ENCODE measurements at places on chromosomes 16 and 17.

GRCh38 chr16:29720703-29721102 is 25.1 kb downstream of the C16orf54 start:
- no peak for DNase-seq

- no peak for DNase-seq
Measured at GRCh38 chr17:10325031-10325695, 47.6 kb downstream of the MYH13 start.

- peak; percentile 77 for DNase-seq
Measured at GRCh38 chr17:78528541-78528940, 48.7 kb downstream of the DNAH17 start.

DNA sequence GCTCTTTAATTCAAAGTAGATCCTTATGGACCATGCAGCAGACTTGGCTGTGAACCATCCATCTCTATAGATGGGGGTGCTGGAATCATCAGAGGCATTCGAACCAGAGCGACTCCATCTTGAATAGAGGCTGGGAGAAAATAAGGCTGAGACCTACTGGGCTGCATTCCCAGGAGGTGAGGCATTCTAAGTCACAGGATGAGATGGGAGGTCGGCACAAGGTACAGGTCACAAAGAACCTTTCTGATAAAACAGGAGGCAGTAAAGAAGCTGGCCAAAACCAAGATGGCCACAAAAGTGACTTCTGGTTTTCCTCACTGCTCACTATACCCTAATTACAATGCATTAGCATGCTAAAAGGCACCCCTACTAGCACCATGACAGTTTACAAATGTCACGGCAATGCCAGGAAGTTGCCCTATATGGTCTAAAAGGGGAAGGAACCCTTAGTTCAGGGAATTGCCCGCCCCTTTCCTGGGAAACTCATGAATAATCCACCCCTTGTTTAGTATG is 89.2 kb upstream of the BRD7 start:
- peak; percentile 29 for DNase-seq

DNA sequence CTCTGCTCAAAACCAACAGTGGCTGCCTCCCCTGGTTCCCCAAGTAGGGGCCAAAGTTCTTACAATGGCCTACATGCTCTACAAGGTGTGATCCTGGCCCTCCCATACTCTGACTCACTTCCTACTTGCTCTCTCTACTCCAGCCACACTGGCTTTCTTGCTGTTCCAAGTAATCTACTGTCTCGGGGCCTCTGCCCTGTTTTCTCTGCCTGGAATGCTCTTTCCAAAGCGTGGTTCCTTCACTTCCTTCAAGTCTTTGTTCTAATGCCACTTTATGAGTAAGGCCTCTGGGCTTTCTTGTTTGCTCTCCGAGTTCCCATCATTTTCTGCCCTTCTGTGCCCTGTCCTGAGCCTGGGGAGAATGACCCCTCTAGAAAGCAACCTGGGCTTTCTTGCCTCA is 4.1 kb upstream of the CDH3 start:
- DNase-seq: no peak

DNA sequence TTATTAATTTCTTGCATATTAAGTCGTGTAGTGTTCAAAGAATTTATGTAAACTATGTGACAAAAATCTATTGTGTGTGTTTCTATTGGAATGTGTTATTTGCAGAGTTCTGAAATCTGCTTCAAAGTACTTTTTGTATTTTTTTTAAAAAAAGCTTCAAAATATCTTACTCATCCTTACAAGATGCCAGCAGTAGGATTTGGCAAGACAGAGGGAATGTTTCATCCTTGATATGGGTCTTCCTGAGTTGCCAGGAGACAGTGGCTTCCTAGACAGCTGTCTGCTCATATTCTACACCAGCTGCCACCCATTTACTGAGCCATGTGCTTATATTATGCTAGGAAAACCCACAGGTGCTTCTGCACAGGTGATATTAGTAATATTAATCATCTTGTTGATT is 36.4 kb downstream of the EFCAB5 start:
- no peak for DNase-seq

DNA sequence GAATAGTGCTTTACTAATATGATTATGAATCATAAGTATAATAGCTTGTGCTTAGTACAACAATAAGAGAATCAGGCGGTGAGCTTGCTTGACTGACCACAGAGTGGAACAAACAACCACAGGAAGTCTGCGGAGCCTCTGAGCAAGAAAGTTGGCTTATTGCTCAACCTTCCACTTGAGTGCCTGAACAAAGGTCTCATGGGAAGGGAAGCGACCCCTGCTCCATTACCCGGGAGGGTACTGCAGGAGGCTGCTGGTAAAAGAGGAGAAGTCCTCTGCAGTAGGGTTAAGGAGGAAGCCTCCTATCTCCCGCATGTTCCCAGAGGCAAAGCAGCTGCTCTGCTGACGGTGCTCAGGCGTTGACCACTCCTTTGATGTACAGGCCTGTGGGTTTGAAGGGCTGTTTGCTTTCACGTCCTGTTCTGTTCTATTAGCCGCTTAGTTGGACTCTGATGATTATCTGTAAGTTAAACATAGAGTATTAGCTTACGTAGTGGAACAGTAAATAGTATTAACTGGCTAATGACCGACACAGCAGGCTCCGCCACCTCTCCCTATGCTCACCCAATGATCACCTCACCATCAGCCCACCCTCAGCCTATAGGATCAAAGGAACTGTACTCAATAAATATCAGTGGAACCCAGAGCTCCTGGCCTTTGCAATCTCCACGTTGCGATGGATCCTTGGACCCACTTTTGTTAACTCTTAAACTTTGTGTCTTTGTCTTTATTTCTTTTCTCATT is 17.5 kb downstream of the ALOX15B start:
- no peak for DNase-seq

DNA sequence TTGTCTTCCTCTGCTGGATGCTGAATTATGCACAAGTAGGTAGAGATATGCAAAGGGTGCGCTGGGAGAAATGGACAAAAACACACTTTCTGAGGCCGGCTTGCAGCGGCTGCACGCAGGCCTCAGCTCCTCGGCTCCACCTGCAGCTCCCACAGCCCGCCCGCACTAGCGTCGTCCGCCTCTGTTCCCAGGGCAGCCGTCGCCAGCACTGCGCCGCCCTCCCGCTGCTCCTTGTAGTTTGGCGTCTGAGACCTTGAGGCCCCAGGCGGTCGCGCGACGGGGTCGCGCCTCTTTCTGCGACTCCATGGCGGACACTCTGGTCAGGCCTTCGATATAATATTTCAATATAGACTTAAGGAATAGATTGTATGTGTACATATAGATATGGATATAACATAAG is 24.8 kb downstream of the SLFN12 start:
- DNase-seq: peak; percentile 27

- DNase-seq: peak; percentile 54
Measured at GRCh38 chr17:76683921-76684745, 26.6 kb downstream of the MXRA7 start.

DNA sequence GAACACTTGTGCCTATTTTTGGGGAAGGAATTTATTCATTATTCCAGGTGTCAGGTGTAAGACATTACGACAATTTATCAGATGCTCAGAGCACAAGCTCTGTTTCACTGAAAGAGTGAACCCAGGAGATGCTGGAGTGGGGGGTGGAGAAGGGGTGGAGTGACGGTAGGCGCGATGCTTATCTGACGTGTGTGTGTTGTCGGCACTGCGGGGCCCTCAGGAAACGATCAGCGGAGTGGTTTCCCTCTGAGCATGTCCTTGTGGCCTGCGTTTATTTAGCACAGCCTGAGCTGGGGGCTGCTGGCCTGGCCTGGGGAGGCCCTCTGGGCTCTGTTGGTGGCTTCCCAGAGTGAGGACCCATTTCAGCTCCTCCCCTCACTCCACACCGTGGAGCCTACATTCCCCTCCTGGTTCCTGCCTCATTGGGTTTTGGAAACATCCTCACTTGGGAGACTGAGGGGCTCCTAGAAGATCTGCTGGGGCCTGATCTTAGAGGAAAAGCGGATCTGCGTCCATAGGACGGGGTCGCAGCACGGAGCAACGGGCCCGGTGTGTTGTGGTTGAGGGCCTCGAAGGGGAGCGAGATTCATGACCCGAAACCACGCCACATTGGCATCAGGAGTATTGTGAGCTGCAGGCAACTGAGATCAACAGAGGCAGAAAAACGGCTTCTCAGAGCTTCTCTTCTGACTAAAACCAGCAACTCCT is 19.0 kb upstream of the GNG13 start:
- no peak for DNase-seq

DNA sequence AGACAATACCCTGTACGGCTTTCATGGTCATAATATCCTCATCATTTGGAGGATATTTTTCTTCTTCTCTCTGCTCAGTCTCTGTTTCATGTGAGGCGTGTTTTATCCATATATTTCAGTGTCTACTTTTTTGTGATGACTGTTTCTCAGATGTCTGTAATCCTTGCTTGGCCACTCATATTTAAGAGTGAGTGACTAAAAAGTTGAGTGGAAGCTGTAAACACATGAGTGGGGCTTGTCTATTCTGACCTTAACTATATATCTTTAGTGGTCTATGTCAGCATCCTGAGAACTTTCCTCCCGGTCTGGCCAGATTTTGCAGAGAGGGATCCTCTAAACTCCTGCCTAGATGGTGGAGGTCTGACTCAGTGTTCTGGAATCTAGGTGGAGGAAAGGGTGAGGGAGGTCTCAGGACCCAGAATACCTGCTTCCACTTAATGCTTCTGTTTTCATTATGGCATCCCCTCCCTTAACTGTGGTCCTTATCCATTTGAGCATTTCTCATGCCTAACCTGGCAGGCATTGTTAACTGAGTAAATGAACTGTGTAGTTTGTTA is 6.0 kb downstream of the DDX19B start:
- DNase-seq: no peak

DNA sequence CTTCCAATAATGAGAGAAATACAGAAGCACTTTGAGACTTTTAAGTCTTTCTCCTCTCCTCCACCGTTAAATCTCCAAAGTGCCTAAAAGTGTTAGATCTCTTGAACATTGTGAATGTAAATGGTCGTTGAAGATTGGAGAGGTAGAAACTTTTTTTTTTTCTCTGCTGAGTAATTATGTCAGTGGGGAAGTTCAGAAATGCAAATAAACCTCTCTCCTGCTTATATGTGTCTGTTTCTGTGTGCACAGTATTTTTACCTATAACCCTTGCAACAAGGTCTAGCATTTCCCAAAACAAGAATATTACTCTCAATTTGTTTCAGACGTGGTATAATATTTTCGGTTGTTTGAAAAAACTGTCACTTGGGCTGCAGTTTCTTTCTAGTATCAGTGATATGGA is 833.6 kb upstream of the CDH8 start:
- DNase-seq: no peak

DNA sequence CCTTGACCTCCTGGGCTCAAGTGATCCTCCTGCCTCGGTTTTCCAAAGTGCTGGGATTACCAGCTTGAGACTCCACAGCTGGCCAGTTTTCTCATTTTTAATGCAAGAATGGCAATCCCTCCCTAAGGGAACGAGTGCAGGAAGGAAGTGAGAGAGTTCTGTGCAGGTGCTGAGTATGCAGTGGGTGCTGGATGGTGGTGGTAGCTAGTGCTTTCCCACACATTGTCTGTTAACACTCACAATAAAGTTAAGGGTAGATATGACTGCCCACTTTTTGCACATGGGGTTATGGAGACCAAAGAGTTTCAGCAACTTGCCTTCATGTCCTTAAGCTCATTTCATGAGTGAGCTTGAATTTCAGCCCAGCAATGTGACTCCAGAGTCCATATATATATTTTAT is 18.5 kb downstream of the RGS9 start:
- DNase-seq: no peak

- no peak for DNase-seq
Measured at GRCh38 chr16:21028728-21029127, 121.9 kb downstream of the DNAH3 start.

GRCh38 chr17:20791626-20792025 is 212.1 kb downstream of the CDRT15L2 start:
- no peak for DNase-seq

GRCh38 chr17:77465358-77466041 is 324.7 kb downstream of the SEC14L1 start:
- peak; percentile 81 for DNase-seq

DNA sequence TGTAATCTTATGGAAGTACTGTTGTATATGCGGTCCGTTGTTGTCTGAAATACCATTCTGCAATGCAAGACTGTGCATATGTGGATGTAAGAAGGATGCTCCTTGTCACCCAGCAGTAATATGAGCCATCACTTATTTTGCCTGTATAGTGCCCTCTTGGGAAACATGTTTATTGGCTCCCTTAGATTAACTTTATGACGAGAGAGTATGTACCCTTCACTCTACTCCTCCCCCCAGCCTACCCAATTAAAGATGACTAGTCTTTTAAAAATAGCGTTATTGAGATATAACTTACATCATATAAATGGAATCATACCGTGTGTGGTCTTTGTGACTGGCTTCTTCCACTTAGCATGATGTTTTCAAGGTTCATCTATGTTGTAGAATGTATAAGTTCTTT is 33.6 kb downstream of the FTO start:
- DNase-seq: no peak

- no peak for DNase-seq
Measured at GRCh38 chr17:59423137-59423724, 91.8 kb downstream of the YPEL2 start.

DNA sequence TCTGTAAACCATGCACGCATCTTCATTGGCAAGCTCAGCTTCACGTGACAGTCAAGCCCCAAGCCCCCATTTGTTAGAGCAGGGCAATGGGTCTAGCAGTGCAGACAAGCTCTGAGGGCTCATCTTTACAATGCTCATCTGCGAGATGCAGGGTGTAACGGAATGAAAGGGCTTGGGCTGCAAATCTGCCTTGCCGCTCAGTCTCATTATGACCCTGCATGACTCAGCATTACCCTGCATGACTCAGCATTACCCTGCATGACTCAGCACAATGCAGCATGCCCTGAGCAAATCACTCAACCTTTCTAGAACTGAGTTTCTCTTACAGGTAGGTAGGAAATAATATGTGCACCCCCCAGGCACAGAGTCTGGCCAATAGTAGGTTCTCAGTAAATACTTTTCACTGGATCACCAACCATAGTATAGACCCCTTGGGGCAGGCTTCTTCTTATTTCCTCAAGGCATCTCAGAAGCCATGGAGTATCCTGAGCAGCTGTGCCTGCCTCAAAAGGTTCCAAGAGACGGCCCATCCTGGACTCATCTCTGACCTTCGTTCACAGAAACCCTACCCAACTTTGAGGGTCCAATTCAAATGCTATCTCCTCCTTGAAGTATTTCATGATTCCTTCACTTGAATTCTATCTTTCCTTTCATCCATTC is 391.3 kb upstream of the CDH5 start:
- no peak for DNase-seq

DNA sequence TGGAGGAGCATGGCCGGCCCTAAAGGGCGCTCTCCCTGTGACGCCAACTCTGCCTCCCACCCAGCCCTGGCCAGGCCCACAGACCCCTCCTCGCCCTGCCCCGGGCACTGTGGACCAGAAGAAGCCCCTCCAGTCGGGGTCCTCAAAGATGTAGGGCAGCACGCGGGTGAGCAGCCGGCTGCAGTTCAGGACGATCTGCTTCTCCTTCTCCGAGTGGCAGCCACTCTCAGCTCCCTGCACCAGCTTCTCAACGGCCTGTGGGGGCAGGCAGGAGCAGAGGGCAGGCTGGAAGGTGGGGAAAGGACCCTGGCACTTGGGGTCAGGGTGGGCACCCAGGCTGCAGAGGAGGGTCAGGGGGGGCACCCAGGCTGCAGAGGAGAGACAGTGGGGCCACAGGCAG is 8.9 kb downstream of the HID1 start:
- peak; percentile 81 for DNase-seq

GRCh38 chr17:1412185-1413110 is 12.4 kb upstream of the YWHAE start:
- no peak for DNase-seq

- no peak for DNase-seq
Measured at GRCh38 chr16:20740007-20740883, 1.4 kb downstream of the THUMPD1 start.
